Stomach (tissue), 19 donors: ENCODE measurements at places on chromosomes 16 and 17. TPM values are rescaled to one million over a fixed set of nuclear protein-coding genes. Genes with fewer than 3 reads are reported as not detected.
A peak's percentile ranks its signal among the peaks of the same experiment; 100 is the strongest.

- H3K27ac ChIP-seq, result peak overlapping the region; percentile 74
- peaks cover 44% of the 10 kb centered on the region for H3K4me1 ChIP-seq
- H3K4me3 ChIP-seq, result no peak overlapping the region
- H3K36me3 ChIP-seq, result peaks cover 26% of the 10 kb centered on the region
These were observed 7.3 kb upstream of the VEZF1 start for GRCh38 chr17:57995076-57995956.

DNA sequence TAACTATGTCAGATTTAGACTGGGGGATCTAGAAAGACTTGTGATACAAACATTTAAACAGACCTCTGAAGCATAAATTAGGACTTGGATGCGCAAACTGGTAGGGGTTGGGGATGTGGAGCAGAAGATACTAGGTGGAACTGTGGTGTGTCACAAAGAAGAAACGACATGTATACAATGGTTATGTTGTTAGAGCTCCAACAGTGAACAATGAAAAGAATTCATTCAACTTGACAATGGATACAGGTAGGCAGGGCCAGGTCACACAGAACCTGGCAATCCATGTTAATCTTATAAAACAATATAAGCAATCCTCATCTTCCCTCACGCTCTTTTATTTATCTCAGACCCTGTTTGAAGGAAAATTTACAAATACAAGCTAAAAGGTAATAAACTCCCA lies 102.0 kb downstream of the CDC27 start:
- H3K4me1 ChIP-seq, result no peaks in the 10 kb centered on the region
- no peaks in the 10 kb centered on the region for H3K36me3 ChIP-seq
- H3K27ac ChIP-seq, result no peak overlapping the region
- no peak for DNase-seq
- no peak overlapping the region for H3K4me3 ChIP-seq

GRCh38 chr16:82264756-82265155 lies 94.7 kb upstream of the MPHOSPH6 start:
- H3K36me3 ChIP-seq, result no peaks in the 10 kb centered on the region
- no peak for DNase-seq
- no peaks in the 10 kb centered on the region for H3K27me3 ChIP-seq
- H3K27ac ChIP-seq, result no peak overlapping the region
- H3K4me1 ChIP-seq, result peaks cover 9% of the 10 kb centered on the region

The KRTAP4-1 gene
- not detected for polyA plus RNA-seq
